ENCODE measurements at places on chromosomes 5 and 9.

- DNase-seq = peak; percentile 76
These were observed 11.3 kb downstream of the TMEM250 start for GRCh38 chr9:136107155-136107952.

DNA sequence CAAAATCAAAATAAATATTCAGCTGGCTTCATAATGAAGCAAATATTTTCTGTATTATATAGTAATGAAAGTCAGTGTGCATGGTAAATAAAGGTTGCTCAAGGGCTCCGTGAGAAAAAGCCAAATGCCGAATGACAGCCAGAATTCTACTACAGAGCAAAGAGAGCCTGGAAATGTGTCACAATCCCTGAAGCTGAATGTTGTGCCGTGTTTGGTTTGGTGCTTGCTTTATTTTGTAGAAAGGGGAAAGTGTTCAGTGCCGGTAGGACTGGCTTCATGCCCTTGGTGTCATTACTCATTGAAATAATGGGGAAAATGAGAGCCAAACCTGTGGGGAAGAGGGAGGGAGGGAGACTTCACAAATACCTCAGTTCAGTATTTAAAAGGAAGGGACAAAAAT lies 26.8 kb upstream of the ADAMTSL1 start:
- no peak for DNase-seq

DNA sequence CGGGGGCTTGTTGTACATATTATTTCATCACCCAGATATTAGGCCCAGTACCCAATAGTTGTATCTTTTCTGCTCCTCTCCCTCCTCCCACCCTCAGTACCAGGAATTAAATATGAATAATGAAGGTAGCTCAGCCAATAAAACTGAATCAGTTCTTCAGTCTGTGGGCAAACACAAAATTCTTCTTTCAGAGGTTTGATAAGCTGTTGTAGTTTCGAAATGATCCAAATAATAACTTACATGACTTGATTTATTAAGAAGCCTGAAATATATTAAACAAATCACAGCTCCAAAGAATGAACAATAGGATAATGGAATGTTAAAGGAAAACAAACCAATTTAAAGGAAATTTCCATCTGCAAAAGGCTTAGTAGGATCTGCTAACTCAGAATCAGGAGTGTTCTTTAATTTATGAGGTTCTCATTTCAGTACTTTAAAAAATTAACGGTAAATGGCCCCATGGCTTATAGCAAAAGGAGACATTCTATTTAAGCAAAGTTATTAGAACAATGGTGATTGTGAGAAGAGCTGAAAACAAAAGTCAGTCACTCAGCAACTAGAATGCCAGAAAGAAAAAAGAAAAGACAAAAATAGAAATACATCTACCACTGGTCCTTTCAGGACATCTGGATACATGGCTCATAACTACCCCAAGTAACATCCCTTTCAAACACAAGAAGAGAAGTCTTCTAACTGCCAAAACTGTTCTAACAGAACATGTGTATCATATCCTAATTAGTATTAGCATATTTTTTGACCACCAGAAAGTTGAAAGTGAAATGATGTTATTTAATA lies 62.4 kb downstream of the NR3C1 start:
- no peak for DNase-seq

- no peak for DNase-seq
These were observed 118.8 kb downstream of the RASGRF2 start for GRCh38 chr5:81078930-81079329.

DNA sequence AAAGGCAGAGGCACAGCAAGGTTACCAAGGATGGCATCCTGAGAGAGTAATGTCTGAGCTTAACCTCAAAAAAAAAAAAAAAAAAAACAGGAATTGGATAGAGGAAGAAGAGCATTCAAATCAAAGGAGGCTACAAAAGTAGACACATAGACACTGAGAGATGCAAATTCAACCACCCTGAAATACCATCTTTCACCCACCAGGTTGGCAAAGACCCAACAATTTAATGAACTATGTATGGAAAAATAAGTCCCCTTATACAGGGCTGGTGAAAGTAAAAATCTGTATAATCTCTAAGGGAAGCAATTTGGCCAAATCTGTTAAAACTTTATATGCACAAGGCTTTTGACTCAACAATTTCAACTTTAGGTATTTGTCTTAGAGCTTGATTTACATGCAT lies 4.9 kb downstream of the NADK2 start:
- DNase-seq = no peak

DNA sequence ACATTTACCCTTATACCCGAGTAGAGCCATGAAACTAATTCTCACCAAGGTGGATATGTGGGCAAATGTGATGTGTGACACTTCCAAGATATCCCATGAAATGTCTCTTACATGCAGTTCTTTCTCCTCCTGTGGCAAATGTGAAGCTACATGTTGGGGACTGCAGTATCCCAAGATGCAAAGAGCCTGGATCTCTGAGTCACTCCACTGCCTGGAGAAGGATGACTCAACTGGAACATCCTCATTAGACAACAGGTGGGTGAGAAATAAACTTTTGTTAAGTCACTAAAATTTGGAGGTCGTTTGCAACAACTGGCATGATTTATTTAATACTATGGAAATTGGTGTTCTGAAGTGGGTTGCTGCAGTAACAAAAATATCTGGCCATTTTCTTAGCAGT lies 36.5 kb upstream of the TENT4A start:
- DNase-seq = no peak

- no peak for DNase-seq
These were observed 71.7 kb upstream of the WWC1 start for GRCh38 chr5:168219515-168220410.

- no peak for DNase-seq
These were observed 91.0 kb upstream of the COL5A1 start for GRCh38 chr9:134550584-134550983.

- no peak for DNase-seq
These were observed 148.0 kb downstream of the MEF2C start for GRCh38 chr5:88734983-88735382.

DNA sequence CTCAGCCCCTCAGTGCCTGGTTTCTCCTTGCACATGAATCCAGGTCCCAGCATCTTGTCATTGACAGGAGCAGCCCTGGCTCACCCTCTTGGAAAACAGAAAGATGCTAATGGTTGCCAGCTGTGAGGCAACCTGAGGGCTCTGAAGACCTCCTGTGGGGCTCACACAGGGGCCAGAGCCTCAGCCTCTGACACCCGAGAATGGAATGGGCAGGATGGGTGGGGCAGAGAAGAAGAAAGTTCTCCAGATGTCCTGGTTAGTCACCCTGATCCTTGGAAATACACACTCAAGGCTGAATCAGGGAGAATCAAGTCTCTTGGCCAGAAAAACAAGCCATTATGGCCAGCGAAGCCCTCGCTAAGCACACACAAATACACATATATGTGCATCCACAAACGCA lies 32.3 kb upstream of the SPATA31E1 start:
- no peak for DNase-seq

DNA sequence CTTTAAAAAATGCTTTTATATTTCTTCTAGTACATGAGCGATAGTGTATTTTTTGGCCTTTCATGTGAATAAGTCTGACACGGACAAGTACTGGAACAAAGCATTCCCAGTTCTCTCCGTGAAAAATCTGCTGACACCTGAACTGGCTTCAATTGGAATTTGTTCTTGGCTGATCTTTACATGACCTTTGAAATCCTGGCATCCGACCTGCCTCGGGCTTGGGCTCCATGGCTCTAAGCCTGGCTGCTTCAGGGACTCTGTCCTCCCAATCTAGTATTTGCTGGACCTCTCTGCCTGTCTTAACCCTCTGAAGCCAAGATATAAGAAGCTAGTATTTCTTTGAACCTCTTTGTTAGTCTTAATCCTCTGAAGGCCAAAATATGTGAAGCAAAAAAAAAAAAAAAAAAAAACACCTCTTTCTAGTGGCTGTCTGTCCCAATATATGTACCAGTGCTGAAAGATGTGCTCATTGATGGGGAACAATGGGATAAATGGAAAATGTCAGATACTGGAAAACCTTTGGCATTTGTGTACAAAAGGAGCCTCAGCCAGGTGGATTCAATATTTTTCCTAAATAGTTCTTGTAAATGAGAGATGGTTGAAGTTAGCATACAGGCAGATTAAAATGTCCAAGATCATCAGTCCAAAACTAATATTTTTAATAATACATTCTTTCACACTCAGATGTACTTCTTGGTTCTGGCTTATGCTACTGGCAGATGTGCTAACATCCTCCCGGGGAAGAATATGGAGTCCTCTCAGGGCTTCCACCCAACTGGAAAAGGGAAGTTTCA lies 470.6 kb downstream of the TUSC1 start:
- DNase-seq = no peak

GRCh38 chr5:87393331-87393730 lies 19.4 kb downstream of the CCNH start:
- no peak for DNase-seq

GRCh38 chr5:53318303-53318702 lies 162.1 kb upstream of the FST start:
- DNase-seq = no peak

GRCh38 chr5:165327631-165328030 lies 1822.2 kb downstream of the MAT2B start:
- DNase-seq = no peak

DNA sequence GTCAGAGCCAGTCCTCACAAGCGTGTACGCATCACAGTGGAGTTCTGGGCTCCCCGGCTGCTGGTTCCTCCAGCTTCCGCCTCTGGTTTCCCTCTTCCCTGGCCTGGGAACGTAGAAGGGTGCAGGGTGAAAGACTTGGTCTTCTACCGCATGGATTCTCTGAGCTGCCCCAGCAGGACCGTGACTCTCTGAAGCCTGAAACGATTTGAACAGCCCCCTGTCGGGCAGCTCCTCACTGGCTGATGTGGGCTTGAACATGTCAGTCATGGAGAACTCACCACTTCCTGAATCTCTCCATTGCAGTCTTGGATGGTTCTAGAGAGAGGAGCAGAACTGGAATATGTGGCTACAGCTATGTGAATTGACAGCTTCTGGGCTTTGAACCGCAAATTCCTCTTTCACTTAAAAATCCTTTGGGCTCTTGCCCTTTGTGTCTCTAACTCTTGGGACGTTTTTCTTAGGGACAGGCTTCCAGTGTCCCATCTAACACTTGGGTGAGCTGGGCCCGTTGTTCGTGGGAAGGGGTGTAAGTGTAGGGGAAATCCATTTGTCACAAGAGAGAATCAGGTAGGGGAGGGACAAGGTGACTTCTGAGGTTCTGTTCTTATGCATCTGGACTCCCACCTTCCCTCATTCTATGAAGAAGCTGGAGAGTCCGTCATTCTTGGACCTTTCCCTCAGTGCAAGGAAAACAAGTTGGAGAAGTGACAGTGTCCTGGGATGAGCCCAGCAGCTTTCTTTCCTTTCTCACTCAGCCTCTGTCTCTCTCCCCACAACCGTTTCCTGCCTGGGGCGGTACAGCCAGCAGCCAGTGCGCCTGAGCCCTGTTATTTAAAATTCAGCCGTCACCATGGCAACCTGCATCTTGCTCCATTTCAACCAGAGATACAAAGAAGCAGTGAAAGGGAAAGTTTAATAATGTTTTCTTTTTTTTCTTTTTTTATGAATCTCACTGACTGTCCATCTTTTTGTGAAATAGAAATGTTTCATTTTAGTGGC lies 84.7 kb downstream of the PTTG1 start:
- peak; percentile 89 for DNase-seq

DNA sequence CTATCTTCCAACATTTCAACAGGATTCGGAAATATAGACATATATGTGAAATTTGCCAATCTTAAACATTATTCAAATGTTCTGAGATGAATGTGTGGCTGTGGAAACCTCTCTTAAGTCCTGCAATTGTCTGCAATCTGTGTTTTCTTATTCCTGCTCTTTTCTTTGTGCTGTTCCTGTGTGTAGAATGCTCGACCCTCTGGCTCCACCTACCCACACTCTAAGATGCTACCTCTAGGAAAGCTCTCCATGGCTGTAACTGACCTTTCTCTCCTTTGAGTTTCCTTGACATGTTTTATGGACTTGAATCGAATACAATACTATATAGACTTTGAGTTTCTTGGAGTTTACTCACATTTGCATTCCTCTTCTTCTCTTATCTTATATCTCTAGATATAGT lies 120.6 kb upstream of the ASTN2 start:
- no peak for DNase-seq

DNA sequence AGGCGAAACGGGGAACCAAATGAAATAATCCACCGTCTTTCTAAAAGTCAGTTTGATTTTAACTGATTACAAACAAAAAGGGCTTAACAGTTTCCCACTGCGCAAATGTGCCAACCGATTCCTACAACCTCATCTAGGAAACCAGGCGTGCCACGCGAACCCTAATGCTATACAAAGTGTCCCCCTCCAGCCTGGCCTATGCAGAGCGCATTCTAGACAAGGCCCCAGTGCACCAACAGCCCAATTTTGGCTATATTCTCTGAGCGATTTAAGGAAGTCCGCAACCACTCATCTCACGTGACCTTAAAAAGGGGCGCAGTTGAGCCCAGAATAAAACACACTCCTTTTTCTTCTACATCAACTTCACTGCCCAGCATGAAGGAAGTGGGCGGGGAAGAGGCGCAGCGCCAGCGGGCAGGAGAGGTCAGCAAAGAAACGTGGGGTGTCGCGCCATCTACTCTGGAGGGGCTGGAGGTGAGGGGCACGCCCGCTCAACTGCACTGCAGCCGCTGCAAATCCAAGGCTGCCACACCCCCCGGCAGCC lies 779 bp downstream of the FAM13B start:
- no peak for DNase-seq

DNA sequence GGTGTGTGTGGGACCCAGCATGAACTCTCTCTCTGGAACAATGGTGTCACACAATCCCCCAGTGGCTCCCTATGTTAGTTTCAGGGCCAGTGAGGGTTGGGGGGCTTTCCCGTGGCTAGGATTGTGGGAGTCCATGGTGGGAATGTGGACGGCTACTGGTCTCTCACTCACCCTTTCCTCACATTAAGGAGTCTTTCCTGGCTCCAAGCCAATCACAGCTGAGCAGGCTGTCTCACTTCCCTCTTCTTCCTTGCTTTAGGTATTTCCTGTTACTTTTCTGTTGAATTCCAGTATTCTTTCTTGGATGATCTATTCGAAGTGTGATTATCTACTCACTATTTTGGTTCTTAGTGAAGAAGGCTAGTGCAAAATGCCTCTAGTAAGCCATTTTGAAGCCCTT lies 324.4 kb upstream of the MPDZ start:
- DNase-seq = no peak

DNA sequence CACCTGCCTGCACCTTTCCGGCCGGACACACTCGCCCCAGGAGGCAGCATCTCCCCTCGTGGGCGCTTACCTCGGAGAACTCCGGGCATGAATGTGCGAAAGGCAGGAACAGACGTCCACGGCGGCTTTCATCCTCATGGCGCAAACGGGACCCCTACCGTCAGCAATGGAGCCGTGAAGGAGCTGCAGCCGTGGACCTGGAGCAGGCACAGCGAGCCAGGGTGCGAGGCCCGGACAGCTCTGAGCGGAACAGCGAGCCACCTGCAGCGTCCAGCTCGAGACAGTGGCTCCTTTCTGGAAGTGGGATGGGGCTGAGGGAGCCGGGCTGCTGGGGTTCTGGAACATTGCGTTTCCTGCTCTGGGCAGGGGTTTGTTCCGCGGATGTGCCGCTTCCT lies 7.8 kb upstream of the SLC6A19 start:
- no peak for DNase-seq

DNA sequence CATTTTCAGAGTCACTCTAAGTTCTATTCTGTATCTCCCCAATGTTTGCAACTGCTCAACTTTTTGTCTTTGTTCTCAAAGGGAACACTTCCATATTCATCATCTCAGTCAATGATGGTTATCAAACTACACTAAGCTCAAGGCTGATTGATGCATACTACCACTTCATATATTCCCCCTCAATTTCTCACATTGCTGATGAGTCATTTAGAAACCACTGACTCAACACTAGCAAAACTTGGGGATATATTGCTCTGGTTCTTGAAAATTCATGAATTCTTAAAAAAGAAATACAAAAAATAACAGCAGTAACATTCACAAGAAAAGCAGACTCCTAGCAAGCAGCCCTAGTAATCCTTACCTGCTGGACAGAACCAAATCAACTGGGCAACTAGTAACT lies 52.2 kb downstream of the ABHD17B start:
- no peak for DNase-seq
